ENCODE measurements at places on chromosomes 2 and 18.
A peak's percentile ranks its signal among the peaks of the same experiment; 100 is the strongest.

GRCh38 chr2:6510532-6510931 is 355.2 kb downstream of the CMPK2 start:
- DNase-seq: no peak

DNA sequence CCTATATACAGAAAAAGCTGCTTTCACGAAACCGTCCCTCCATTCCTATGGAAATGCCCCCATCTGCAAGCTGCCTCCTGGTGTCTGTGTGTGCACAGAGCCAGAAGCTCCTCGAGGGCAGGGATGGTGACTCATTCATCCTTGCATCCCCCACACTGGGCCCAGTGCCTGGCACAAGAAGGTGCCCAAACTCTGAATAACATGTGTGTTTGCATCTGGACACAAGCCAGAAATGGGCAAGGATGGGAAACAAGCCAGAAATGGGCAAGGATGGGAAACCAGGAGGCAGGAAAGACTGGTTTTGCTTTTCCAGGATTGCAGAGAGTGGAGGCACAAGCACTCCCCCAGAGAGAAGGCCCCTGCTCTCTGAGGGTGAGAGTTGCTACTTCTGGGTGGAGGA is 313.9 kb downstream of the CELF4 start:
- no peak for DNase-seq

DNA sequence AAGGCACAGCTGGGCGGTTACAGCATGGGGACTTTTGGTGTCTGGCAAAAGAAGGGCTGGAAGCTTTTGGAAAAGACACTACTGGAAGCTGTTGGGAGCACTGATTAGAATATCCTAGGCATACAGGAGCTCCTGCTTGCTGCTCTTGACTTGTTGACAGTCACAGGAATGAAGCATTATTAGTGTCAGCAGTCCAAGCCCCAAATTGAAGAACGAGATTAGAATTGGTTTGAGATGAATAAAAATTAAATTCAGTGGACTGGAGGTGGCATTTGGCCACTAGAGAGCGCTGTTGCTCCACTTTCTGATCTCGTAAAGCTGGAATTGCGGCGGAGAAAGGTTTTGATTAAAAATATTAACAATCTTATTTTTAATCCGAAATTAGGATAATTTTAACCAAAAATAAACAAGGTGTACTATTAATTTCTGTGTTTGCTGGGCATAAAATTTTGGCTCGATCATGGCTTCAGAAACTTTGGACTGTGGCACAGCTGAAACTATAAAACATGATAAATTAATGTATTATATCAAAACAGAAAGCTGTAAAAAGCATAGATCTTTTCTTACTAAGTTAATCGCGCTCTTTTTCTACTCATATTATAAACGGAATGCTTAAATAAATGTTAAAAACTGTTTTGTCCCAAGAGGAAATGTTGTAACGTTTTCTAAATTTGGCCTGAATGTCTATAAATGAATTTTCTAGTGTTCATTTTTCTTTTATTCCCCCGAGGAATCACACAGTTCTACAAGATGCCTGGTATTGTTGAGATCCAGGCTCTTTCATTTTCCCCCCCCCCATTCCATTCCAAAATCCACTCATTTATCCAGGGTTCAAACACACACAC is 2.4 kb upstream of the HOXD8 start:
- DNase-seq: peak; percentile 87

GRCh38 chr18:78721981-78722380 is 257.6 kb upstream of the SALL3 start:
- DNase-seq: no peak

- no peak for DNase-seq
These were observed 256.9 kb upstream of the DPP10 start for GRCh38 chr2:114185501-114185900.

GRCh38 chr2:38722271-38723061 is 28.7 kb downstream of the SRSF7 start:
- DNase-seq: peak; percentile 57

GRCh38 chr2:145725876-145726275 is 1206.0 kb upstream of the ZEB2 start:
- DNase-seq: no peak

- DNase-seq: no peak
These were observed 12.4 kb downstream of the SUPT7L start for GRCh38 chr2:27651056-27651455.

- DNase-seq: no peak
These were observed 126.1 kb downstream of the ZNF516 start for GRCh38 chr18:76368976-76369375.

GRCh38 chr2:136534811-136535210 is 230.5 kb upstream of the THSD7B start:
- no peak for DNase-seq
